ENCODE measurements at places on chromosomes 7 and 10.
A peak's percentile ranks its signal among the peaks of the same experiment; 100 is the strongest.

GRCh38 chr10:24433705-24434104, 224.8 kb downstream of the KIAA1217 start:
- DNase-seq, result no peak

DNA sequence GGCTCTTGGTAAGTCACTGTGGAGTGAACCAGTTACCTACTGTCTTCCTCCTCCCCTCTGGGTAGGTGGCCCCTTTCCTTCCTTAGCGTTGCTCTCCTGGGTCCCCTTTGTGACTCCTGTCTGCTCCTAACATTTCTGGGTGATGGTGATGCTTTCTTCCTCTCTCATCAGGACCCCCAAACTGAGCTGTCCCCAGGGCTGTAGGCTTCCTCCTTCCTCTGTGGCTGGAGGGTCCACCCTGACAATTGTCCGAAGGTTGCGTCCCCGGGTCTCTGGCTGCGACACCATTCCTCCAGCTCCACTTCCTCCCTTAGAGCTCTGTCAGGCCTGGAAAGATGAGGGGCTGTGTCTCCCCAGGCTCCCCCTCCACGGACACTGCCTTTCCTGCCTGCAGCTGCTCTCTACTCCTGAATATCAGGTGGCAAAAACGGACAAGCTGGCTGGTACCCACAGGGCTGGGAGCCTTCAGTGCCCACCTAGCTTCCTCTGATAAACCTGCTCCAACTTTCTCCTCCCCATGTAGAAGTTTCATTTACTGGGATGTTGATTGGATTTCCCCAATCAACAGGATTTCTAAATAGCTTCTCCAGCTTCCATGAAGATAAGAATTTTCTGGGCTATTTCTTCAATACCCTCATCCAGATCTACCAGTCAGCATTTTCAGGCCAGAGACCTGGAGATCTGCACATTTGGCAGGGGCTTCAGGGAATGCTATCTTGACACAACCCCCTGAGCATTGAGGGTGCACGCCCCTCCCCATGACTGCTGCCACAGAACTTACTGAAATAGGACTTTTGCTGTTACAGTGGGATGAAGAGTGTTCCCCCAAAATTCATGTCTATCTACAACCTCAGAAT, 506.5 kb downstream of the TCERG1L start:
- DNase-seq, result no peak

- no peak for DNase-seq
Measured at GRCh38 chr7:105408791-105409410, 20.2 kb upstream of the SRPK2 start.

DNA sequence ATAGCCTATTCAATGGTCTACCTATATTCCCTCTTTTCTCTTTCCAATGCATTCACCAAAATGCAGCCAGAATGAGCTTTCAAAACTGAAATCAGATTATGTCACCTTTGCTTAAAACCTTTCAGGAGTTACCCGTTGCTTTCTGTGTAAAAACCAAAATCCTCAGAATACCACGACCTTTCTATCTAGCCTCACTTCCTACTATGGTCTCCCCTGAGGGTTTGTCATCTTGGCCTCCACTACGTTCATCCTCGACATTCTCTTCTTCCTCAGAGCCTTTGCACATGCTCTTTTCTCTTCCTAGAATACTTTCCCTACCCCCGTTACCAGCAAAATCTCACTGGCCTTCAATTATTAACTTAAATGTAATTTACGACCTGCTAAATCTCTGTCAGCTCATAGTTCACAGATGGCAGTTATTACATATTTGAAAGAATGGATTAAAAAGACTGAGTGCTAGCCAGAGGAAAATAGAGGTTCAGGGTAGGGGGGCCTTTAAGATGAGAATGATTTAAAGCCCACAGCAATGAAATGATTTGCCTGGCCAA, 380.8 kb upstream of the C7orf33 start:
- no peak for DNase-seq

GRCh38 chr7:141234335-141235105, 160.7 kb downstream of the TMEM178B start:
- DNase-seq, result no peak

GRCh38 chr7:92623544-92623943, 33.4 kb upstream of the FAM133B start:
- DNase-seq, result no peak

GRCh38 chr10:77106676-77107075, 530.9 kb downstream of the KCNMA1 start:
- DNase-seq, result no peak

DNA sequence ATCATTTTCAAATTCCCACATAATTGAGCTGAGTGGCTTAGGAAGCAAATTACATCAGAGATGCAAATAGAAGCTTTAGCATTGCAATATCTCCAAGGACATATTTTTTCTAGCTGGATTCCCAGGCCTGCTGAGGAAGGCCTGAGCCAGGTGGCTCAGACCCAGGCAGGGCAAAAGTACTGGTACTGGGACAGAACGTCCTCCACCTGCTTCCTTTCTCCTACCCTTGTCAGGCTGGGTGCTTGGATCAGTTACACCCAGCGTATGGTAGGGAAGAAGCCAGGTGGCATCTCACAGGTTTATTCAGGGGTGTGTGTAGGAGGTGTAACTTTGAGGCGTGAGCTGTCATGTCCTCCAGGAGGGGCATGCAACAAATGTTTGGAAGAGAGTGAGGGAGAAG, 3.0 kb upstream of the PANK1 start:
- DNase-seq, result no peak

DNA sequence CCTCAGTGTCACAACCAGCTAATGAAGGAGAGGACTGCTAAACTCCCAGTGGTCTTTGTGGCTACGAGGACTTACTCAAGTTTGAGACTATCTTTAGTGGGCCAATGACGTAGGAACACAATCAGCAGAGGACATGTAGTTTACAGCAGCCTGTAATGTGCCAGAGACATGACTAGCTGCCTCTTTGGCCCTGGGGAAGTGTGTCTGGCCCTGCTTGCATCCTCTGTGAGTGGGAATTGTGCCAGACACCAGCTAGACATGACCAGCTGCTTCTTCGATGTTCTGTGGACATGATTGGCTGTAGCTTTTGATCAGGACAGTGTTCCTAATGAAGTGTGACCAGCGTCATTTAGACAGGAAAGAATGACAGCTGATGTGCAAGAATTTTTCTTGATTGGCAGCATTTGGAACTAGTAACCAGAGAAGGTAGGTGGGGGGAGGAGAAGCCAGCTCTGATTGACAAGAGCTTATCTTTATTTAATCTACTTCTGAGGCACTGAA, 141.7 kb downstream of the AUTS2 start:
- DNase-seq, result no peak

DNA sequence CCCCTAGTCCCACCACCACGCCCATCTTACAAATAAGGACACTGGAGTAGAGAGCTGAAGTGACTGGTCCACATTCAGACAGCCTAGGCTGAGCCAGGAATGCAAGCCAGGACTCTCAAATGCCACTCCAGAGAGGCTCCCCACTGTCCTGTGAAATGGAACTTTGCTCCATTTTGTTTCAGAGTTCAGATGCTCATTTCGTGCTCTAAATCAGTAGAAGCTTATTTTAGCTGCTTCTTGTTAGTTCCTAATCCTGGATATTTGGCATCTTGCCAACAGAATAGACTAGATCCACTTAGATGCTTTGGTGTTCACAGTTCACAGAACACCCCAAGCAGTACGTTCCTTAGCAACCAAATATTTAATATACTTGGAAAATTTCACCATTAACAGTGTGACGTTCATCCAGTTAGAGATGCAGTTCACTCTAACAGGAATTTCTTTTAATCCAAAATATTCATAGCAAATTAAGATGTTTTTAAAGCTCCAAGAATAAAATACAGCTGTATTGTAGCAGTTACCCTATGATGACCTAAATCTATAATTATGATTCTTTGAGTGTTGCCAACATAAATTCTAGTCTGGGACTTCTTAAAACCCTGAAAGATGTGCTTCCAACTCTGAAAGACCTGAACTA, 7.3 kb downstream of the MMP21 start:
- DNase-seq, result no peak

- DNase-seq, result no peak
Measured at GRCh38 chr7:96277921-96278320, 44.0 kb downstream of the SLC25A13 start.

DNA sequence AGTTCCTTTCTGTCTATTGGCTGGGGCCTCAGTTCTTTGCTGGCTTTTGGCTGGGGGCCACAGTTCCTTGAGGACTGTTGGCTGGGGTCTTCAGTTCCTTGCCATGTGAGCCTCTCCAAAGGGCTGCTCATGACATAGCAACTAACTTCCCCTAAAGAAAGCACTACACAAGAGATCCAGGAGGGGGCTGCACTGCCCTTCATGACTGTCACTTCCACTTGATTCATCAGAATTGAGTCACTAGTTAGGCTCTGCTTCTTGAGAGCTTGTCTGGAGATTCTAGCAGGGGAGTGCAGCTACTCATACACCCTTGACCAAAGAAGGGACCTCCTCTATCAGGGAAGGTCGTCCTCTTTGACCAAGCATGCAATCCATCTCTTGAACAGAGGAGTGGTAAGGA, 38.0 kb upstream of the MKX start:
- peak; percentile 22 for DNase-seq

- no peak for DNase-seq
Measured at GRCh38 chr10:44936314-44936975, 23.2 kb upstream of the RASSF4 start.

GRCh38 chr7:121083790-121084251, 95.3 kb downstream of the CPED1 start:
- DNase-seq, result no peak

GRCh38 chr7:24199978-24200377, 84.0 kb upstream of the NPY start:
- no peak for DNase-seq

DNA sequence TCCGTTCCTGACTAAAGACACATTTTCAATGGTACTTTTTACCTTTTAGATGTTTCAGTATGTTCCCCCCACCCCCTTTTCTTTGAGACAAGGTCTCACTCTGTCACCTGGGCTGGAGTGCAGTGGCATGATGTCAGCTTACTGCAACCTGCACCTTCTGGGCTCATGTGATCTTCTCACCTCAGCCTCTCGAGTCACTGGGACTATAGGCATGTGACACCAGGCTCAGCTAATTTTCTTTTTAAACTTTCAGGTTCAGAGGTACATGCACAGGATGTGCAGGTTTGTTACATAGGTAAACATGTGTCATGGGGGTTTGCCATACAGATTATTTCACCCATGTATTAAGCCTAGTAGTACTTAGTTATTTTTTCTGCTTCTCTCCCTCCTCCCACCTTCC, 99.3 kb upstream of the RPA3 start:
- DNase-seq, result no peak

- DNase-seq, result no peak
Measured at GRCh38 chr10:43928425-43928968, 279.8 kb upstream of the ZNF32 start.

DNA sequence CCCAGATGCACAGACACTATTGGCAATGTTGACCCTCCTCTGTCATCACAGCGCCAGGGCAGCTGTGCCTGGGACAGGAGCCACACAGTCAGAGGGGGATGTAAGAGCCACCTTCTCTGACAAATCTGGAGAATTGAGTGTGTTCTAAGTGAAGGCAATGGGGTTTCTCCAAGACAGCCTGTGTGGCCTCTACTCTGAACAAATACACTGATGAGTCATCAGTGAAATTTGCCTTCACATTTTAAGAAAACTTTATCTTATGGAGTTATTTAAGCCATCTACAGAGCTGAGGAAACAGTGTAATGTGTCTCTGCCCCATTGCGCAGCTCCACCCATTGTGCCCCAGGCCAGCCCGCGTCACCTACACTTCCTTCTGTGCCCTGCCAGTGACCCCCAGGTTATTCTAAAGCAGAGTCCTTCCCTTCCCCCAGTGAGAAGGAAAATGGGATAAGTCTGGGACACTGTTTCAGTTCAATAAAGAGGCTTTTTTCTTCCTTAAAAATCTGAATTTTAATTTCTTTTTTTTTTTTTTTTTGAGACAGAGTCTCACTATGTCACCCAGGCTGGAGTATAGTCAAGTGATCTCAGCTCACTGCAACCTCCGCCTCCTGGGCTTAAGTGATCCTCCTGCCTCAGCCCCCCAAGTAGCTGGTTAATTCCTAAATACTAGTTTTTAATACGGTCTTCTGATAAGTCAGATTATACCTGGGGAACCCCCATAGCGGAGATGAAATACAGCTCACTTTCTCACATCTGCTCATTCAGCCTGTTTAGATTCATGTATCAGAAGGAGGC, 21.8 kb downstream of the AKR1E2 start:
- no peak for DNase-seq

DNA sequence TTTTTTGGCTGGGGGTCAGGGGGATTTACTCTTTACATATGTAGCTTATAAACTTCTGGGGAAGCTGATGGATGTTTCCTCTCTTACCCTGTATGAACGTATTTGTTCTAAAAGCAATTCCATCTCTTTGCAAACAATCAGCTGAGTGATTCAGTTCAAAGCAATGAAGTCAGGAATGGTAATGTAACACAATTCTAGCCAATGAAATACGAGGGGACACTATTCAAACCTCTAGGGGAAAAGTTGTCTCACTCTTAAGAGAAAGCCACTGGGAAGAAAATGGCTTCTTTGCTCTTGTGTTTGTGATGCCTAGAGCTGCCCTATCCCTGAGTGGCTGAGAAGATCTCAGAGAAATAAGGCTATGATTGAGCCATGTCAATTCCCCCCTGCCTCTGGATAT, 134.8 kb upstream of the SEMA3C start:
- DNase-seq, result no peak

GRCh38 chr7:93894966-93895640, 4.5 kb upstream of the TFPI2 start:
- no peak for DNase-seq

DNA sequence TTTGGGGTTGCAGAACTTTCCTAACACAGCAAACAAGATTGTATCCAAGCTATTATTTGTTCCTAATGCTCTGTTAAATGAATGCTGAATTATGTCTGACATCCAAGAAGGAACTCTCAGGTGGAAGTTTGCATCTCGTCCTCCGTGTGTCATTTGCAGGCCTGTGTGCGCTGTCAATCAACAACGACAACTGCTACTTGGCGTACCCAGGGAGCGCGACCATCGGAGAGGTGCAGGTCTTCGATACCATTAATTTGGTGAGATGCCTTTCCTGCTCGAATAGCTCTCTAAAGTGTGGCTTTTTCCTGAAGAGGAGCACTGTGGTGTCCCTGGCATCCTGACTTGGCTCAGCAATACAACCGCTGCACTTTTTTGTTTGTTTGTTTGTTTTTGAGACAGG, 26.9 kb downstream of the WIPI2 start:
- DNase-seq, result no peak

- no peak for DNase-seq
Measured at GRCh38 chr7:36928311-36928710, 204.0 kb upstream of the AOAH start.

- no peak for DNase-seq
Measured at GRCh38 chr7:29032146-29032545, 74.0 kb upstream of the TRIL start.
